Colonic mucosa (tissue), 4 donors: ENCODE measurements at places on chromosomes 2 and 18. TPM values are rescaled to one million over a fixed set of nuclear protein-coding genes. Genes with fewer than 3 reads are reported as not detected.

DNA sequence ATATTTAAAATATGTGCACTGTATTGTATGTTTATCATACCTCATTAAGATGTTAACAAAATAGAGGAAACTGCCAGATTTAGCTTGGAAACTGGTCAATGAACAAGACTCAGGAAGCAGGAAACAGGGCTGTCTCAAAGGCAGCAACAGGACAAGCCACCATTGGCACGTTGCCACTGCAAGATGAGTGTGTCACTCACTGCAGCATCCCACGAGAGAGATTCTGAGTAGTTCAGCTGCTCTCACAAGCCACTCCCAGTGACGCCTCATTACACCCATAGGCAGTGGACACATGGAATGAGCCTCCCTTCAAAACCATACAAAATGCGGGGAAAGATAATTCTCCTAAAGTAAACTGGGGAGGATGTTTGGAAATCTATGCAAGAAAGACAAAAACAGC, 181.9 kb upstream of the DLGAP1 start:
- no peak for DNase-seq

DNA sequence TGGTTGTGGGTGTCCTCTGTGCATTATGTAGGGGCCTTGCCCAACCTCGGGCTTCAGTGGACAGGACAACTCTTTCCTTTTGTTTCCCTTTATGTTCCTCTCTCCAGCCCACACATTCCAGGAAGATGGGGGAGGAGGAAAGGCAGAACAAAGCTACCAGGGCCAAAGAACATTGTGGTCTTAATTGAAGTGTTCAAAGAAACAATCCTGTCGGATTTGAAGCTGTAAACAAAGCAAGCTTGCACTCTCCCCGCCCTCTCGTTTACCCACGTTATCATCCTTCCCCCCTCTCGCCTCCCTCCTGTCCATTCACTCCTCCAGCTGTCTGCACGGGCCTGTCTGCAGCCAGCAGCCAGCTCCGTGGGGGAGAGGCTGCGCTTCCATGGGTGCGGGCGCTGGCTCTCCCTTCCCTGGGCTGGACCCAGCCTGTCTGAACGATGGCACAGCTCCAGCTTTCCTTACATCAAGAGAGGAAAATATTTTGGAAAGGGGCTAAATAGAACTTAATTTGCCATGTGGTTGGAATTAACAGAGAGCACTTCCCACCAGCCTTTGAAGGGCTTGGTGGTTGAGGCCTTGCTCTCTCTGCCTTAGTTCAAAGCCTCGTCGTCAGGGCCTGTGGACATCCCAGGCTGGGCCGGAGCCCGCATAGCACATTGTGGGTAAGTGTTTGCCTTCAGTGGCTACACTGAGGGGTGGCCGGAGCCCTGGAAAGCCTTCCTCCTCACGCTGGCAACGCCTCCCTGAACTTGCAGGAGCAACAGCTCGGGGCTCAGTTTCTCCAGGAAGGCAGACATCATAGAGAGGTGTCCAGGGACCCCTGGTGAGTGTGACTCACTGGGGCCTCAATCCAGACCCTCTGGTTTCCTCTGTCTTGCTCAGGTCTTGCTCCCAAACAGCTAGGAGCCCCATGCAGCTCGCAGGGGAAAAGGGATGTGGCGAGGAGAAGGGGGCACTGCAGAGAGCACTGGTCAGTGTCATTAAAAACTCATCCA, 60.6 kb upstream of the HS6ST1 start:
- DNase-seq = no peak

- peak; percentile 52 for DNase-seq
These were observed 85.3 kb downstream of the SPP2 start for GRCh38 chr2:234135750-234136221.

DNA sequence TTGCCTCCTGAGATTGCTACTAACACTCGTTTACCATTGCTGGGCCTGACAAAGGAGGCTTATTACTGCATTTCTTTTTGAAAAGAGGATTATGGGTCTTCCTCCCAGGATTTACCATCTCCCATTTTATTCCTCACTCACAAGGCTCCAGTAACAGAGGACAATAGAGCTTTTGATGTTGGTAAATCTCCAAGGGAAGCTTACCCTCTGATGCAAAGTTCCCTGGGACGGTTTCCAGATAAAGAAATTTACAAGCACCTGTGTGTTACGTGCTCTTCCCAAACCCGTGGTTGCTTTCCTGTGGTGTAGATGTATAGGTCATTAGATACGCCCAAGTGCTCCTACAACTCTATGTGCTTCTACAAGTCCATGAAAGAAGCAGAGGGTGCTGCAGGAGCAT, 17.1 kb downstream of the VSNL1 start:
- DNase-seq = peak; percentile 61

DNA sequence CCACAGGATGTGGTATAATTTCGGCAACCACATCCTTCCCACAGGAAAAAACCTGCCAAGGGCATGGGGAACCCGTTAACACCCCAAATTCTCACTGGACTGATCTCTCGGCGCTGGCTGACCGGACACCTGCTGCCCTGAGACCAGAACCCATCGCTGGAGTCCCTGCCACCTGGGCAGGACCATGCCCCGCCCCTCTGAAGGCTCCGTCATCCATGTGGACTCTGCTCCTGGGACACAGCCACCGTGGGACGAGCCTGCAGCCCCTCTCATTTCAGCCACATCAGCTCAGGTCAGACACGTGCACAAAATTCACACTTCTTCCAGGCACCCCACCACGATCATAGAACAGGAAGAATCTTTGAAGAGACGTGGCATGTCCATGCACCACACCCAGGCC, 108.2 kb downstream of the ZNF516 start:
- DNase-seq = no peak

DNA sequence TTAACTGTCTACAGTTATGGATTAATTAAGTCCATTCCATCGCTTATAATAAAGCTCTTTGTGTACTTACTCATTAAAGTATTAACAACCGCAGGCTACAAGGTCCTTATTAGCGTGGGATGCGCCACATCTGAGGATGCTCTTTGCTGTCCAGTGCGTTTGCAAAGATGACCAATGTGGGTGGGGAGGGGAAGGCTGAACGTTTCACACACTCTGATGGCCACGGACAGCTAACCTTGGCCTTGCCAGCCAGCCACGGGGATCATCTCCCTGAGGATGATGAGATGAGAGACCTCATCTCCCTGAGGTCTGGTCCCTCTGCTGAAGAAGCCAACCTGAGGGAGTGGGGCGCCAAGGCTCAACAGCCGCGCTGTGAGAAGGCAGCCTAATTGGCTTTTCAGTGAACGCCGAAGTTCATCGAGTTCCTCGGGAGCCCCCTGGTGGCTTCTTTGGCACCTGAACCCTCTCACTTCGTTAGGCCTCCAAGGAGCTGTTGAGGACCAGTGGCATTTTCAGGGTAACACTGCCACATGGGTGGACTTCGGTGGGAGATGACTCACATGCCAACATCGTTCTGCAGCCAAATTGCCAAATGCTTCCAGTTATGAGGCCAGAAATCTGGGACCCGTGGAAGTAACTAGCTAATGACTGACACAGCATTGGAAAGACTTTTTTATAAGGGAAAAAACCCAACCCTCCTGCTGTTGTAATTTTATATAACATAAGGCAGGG, 69.3 kb upstream of the SEC11C start:
- DNase-seq = peak; percentile 87

GRCh38 chr18:57631697-57632096, 10.1 kb upstream of the NARS1 start:
- DNase-seq = no peak

The RMC1 gene
- 34.9 TPM for total RNA-seq

The IL1RN gene
- 6.0 TPM for total RNA-seq

The ALPG gene
- total RNA-seq = 1.7 TPM

The COLEC12 gene
- 1.9 TPM for total RNA-seq

The ERMN gene
- total RNA-seq = 0.37 TPM
